ENCODE measurements at places on chromosomes 6 and 20.

GRCh38 chr20:34642009-34642408 is 34.9 kb downstream of the PIGU start:
- no peak for DNase-seq

- no peak for DNase-seq
Observed at GRCh38 chr20:20892328-20892727, 179.9 kb upstream of the RALGAPA2 start.

- DNase-seq: no peak
Observed at GRCh38 chr6:64040113-64040512, 404.5 kb downstream of the PHF3 start.

DNA sequence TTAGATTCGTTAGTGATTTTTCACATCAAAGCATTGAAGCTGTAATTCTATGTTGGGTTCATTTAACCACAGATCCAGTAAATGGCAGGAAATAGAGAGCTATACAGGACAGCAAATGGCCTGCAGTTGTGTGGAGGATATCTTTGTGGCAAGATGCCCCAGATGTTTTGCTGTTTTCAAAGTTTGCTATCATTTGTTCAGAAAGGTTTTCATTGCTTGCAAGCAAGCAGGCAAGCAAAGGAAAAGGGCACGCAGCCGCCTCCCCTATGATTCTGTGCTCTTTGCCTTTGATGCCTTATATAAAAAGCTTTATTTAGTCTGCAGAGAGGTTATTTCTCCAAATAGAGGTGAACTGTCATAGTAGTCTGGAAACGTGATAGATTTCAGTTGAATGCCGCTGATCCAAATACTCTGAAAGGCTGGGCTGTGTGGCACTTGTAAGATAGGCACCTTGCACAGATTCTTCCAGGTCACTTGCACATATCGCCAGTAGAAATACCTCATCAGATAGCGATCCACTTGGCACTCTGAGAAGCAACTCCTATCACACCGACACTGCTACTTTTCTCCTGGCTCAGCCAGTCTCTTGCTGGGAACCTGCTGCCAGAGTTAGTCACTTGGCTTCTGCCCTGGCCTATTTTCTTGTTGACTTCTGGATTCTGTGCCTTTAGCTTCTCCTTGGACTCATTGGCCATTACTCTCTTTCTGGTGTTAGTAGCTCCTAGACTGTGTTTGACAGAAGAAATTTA is 66.4 kb downstream of the UTRN start:
- no peak for DNase-seq

GRCh38 chr6:119614138-119614537 is 264.6 kb upstream of the MAN1A1 start:
- DNase-seq: no peak

DNA sequence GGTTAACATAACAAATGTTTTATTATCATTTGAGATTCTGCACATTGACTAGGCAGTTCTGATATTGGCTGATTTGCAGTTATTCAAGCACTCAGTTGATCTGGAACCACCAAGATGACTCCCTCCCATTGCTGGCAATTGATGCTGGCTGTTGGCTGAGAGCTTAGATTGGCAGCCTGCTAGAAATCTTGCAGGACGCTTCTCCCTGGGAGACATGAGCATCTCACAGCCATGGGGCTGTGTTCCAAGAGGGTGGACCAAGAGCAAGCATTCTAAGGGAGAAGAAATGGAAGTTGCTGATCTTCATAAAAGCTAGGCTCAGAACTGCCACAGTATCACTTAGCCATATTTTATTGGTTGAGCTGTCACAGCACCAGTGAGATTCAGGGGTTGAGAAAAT is 233.4 kb upstream of the ID4 start:
- DNase-seq: no peak

GRCh38 chr6:146258206-146258605 is 229.3 kb downstream of the GRM1 start:
- DNase-seq: no peak

DNA sequence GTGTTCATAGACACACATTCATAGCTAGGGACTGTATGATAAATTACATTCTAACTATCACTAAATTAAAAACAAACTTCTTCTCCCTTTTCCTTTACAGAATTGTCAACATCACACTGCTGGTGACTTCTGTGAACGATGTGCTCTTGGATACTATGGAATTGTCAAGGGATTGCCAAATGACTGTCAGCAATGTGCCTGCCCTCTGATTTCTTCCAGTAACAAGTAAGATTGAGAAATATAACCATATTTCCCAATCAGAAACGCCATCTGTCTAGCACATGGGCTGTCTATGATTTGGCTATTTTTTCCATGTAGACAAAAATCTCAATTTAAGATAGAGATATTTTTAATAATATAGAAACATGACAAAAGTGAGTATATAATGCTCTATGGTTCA is 367.7 kb downstream of the ARHGAP18 start:
- DNase-seq: no peak

DNA sequence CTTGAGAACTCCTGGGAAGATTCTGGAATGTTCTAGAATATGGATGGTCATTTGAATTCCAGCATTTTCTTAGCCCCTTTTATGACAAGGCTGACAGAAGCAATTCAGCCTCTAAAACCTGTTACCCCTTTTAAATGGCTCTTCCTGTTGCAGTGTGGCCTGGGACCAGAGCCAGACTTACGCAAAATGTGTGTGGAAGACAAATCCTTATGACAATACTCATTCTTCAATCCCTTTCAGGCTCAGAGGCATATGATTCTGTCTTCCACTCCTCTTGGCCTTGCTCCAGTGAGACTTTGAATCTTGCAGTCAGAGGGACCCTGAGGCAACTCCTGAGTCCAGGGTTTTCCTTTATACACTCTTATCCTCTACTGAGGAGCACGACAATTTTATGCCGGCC is 287.0 kb downstream of the CLIC5 start:
- peak; percentile 17 for DNase-seq

- no peak for DNase-seq
Observed at GRCh38 chr20:4821590-4821989, 99.9 kb downstream of the PRND start.

DNA sequence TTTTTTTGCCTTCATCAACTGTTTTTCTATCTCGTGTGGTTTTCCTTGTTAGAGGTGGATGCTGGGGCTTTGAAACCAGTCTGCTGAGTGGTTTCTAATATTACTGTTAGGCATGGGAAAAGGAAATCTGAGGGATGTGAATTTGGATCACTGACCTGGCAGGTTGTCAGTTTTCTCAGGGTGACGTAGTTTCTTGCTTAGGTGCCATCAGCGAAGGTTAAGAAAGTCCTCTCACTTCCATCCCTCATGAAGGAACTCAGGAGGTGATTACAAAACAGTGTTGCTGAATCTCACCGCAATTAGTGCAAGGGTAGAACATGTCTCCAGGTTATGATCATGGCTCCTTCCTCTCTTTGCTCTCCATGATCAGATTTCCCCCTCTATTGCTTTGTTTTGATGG is 135.9 kb downstream of the SOX4 start:
- no peak for DNase-seq

DNA sequence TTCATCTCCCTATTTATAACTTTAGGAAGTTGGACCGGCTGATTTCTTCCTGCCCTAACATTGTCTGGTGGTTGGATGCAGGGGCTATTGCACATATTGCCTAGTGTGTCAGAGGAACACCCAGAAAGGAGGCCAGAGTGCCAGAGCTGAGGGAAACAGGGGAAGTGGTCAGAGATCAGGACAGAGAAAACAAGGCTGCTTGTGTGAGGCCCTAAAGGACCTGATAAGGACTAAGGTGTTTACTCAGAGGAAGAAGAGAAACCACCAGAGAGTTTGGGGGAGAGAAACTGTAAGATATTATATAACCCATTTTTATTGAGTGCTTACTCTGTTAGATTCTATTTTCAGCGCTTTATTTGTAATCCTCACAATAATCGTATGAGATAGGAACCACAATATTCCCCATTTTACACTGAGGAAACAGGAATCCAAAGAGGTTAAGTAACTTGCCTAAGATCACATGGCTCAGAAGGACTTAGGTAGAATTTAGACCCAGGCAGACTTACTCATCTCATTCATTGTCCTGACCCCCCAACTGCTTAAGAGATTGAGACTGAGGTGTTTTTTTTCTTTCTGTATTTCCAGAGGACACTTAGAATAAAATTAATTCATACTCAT is 54.0 kb upstream of the REV3L start:
- DNase-seq: no peak

- no peak for DNase-seq
Observed at GRCh38 chr6:120274547-120274946, 925.0 kb upstream of the MAN1A1 start.

GRCh38 chr20:39290575-39290974 is 328.4 kb downstream of the DHX35 start:
- DNase-seq: no peak

DNA sequence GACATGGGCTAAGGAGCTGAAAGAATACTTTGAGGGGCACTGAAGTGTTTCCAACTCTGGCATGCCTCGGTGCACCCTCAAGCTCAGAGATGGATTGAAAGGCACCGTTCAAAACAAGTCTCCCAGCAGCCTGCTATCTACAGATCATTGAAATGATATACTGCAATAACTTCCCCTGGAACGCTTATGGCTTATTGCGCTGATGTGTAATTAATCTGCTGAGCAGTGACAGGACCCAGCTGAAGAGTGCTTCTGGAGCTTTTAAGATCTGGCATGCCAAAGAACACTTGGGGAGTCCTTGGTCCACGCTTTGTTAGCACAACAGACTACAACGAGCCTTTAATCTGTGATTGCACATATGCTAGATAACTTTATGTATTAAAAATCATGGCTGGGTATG is 708.2 kb downstream of the PRKN start:
- DNase-seq: no peak

DNA sequence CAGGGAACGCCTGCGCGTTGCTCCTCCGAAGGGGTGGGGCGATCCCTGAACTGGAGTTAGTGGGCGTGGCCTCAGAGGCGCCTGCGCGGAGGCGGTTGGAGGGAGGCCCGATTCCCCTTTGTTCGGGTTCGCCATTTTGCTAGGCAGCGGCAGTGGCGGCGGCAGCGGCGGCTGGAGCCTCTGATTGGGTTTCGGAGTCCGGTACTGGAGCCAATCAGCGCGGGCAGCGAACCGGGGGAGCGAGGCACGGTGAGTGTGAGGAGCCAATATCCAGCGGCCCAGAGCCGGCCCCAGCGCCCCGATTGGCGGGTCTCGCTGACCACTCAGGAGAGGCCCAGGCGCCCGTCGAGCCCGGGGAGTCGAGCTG is at the start of gene NFYA:
Gene NFYA (plus strand): TSS at position 139 of the 367 bp plus-strand sequence. CDS start 6,116 bp downstream, outside the sequence.
- peak; percentile 99 for DNase-seq

GRCh38 chr6:137171824-137172733 is 1.4 kb downstream of the IL22RA2 start:
- no peak for DNase-seq

DNA sequence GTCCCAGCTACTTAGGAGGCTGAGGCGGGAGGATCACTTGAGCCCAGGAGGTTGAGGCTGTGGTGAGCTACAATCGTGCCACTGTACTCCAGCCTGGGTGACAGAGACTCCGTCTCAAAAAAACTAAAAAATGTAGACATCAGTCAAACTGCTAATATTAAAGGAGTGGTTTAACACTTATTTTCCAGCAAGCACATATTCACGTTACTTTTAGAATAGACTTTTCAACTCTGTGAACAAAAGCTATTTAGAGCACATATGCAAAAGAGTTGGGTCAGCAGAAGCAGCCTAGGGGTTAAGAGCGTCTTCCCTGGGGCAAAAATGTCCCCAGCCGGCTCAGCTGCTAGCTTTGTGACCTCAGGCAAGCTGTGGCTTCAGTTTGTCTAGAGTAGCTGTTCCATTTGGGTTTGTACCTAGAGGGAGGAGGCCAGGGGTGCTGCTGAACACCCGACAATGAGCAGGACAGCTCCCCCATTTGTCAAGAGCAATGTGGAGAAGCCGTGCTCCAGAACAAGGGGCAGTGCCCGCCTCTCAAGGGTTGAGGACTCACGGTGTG is 62.5 kb upstream of the PTGIS start:
- no peak for DNase-seq

DNA sequence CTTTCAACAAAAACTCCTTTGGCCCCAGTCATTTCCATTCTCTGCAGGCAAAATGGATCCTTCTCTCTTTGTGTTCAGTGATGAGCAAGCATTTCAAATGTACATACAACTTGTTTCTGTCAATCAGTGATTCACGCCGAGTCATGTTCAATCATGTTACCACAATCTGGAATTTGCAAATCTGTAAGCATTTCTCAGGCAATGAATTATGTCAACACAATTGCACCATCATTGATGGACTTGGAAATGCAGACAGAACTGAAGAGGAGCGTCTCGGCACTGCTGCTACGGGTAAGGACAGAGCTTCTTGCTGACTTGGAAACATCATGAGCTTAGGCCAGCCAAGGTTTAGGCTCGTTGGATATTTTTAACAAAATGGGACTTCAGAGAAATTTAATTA is 132.8 kb upstream of the AGPAT4 start:
- peak; percentile 86 for DNase-seq

GRCh38 chr6:33430991-33431879 is 11.4 kb downstream of the SYNGAP1 start:
- DNase-seq: peak; percentile 73

GRCh38 chr6:96943555-96944215 is 19.2 kb downstream of the KLHL32 start:
- DNase-seq: no peak

DNA sequence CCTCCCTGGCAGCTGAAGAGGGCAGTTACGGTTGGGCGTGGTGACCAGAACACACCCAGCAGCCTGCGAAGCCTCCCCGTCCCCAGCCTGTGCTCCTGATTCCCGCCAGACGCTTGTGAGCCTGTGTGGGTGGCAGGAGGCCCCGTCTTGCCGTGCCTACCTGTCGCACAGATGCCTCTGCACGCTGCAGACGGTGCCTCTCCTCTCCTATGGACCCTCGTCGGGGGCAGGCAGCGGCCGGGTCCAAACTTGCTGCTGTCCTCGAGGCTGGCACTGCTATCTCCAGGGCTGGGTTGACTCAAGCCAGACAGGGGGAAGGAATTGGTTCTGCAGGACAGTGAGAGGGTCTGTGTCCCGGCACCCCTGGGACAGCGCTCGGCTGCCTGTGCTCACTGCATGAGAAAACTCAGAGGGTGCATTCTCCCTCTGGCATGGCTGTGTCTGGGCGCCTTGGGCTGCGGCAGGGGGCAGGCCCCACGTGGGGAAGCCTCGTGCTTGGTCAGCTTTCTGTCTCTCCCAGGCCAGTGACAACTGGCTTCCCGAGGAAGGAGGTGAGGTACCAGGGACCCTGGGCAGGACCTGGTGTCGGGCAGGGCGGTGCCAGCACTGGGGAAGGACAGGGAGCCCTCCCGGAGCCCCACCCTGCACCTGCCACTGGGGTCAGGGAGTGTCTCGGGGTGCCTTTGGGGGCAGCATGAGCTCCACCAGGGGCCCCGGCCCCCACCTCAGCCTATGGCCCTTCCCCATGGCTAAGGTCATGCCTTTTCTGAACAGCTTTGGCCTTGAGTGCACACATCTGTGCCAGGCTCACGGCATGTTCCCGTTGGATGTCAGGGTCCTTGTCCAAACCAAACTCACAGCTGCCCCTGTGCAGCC is 127.5 kb downstream of the TAF4 start:
- DNase-seq: no peak

DNA sequence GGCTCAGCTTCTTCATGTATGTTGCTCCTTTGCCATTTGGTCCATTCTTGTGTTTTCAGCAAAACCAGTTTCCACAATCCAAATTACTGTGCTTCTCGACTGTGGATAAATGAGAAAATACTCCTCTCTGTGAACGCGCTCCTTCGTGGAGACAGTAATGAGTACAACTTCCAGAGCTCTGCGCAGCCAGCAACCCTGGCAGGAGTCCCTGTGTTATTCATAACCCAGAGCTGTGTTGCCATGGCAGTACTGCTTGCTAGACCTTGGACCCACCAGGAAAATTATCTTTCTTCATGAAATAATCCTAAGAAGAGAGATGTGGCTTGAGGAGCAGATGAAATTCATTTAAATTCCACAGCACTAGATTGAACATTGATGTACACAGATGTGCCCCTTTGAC is 73.7 kb downstream of the SLC22A3 start:
- DNase-seq: no peak

All from RWPE1 (cell line).